Hepatocyte (in vitro differentiated cells): ENCODE measurements at places on chromosomes 7 and 10. TPM values are rescaled to one million over a fixed set of nuclear protein-coding genes. Genes with fewer than 3 reads are reported as not detected.

DNA sequence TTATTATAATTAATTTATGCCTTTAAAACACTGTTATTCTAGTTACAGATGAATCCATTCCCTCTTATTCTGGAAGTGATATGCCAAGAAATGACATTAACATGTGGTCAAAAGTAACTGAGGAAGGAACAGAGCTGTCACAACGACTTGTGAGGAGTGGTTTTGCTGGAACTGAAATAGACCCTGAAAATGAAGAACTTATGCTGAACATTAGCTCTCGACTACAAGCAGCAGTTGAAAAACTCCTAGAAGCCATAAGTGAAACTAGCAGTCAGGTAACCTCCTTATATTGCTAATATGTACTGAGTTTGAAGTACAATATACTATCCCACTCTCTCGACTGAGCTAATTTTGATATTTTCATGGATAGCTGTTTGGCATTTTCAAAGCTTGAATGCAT is 81.6 kb downstream of the CYP51A1 start:
- DNase-seq = no peak

DNA sequence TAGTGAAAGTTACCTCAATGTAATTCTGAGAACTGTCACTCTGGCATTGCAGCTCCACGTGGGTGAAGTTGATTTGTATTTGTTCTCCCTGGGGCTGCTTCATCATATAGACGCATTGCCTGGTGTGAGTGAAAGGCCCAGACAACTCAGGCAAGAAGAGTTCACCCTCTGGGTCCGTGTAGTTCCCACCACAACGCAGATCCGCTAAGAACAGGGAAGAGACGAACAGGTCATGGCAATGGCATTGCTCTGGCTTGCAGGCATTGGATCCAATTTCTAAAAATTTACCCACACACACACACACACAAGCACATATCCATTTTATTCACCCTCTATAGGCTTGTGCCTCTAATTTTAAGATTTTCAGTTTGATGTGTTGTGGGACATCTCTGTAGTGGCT is 45.4 kb downstream of the CUBN start:
- no peak for DNase-seq

GRCh38 chr7:40474790-40475680 is 340.2 kb downstream of the SUGCT start:
- DNase-seq = no peak

DNA sequence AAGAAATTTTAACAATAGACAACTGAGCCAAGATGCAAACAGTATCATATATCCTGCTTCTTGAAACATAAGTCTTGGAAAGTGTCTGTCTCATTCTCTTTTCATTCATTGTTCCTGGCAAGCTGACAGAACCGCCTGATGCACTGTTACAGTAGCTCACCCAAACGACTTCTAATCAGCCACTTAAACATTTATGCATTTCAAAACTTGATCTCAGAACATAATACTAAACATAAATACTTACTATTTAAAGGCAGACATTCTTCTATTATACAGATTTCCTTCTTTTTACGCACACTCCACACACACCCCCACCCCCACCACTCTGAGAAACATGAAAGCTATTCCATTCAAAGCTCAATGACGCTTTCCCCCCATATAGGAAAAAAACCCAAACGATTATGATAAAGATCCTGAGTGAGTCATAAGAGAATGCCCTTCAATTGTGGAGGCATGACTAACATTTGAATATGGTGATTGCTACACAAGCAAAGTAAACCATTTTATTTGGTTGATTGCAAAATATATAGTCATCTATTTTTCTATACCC is 30.5 kb downstream of the SHTN1 start:
- DNase-seq = no peak

DNA sequence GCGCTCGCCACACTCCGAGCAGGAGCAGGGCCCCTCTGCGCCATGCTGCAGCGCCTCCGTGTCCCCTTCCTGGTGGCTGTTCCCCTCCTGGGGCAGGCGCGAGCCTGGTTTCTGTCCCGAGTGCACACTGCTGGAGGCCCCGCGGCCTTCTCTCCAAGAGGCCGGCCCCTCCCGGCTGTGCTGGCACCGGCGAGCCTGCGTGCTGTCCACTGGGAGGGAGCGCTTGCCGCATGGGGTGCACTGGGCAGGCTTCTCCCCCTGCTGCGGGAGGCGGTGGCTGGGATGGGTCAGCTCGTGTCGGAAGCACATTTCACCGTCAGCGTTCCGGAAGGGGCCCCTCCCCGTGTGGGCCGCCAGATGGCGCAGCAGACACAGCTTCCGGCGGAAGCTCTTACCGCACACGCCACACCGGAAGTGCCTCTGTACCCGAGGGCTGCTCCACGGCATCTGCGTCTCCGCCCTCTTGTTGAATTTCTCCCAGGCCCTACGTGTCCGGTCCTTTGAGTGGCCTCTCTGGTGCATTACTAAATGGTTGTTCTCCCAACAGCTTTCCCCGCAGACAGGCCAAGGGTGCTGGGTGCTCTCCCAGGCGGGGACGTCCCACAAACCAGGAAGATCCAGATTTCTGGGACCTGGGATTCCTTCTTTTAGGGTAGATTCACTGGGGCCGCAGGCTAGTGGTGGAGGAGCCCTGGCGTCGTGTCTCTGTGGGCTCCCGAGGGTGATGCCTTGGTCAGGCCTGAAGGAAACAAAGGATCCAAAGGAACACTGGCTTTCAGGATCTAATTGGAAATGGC is 18.7 kb downstream of the ZNF786 start:
- DNase-seq = peak; percentile 13

DNA sequence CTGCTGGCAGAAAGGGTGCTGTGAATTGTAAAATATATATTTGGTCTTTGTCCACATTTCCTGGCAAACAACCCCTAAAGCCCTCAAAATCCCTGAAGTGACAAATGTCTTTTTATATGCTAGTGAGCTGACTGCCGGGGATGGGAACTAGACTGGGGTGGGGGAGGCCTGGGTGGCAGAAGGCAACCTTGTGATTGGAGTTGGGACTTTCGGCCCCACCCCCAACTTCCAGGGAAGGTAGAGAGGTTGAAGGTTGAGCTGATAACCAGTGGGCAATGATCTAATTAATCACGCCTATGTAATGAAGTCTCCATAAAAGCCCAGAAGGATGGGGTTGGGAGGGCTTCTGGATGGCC is 2.7 kb downstream of the EPHA1 start:
- no peak for DNase-seq

GRM3 gene
- polyA plus RNA-seq = 0.07 and 0.13 TPM in 2 replicates
